Psoas muscle (tissue), 8 donors: ENCODE measurements at places on chromosomes 16 and 17.

DNA sequence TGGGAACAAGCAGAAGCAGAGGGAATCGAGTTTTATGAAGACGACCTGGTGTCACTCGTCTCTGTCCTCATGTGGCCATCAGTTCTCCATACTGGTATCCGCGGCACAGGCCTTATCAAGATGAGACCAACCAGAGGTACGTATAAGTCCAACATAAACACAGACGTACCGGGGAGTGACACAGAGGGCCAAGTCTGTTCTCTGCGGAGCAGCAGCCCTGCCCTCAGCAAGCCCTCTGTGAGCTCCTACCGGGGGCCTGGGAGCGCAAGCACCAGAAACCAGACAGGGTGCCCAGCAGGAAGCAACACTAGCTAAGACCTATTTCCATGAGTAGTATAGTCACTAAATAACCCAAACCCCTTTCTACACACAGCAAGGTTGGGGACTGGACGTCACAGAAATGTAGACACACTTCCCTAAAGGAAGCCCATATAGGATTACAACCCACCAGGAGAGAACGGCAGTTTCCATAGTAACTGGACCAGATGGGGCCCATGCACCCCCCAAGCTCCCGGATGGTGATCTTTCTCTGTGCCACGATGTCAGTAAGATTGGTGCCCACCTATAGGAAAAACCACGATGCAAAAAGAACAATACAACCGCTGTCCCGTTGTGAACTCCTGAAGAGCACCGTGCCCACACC lies 911 bp downstream of the ARL16 start:
- DNase-seq, result no peak

DNA sequence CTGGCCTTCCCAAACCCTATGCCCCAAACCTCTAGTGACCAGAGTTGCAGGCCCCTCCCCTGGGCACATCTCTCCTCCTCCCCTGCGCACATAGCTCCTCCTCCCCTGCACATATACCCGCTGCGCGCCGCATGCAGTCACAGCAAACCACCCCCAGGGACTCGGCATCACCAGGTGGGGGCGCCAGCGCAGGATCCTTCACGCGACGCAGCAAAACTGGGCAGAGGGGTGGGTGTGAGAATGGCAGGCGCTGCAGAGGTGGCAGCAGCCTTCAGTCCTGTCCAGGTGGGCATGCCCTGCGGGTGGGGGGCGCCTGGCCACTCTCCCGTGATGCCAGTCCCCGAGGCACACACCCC lies 5.6 kb downstream of the CORO6 start:
- DNase-seq, result peak; percentile 78

DNA sequence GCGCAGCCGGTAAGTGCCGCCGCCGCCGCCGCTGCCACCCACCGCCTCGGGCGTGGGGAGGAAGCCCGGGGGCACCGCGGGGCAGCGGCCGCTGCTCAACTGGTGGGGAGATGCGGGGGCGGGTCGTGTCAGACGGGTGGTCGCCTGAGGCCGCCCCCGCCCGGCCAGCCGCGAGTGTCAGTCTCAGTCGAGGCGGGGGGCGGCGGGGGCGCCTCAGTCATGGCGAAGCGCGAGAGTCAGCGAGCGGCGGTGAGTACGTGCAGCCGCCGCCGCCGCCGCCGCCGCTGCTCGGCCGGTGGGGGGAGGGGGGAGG lies 76.2 kb downstream of the CHD9 start:
- no peak for DNase-seq

DNA sequence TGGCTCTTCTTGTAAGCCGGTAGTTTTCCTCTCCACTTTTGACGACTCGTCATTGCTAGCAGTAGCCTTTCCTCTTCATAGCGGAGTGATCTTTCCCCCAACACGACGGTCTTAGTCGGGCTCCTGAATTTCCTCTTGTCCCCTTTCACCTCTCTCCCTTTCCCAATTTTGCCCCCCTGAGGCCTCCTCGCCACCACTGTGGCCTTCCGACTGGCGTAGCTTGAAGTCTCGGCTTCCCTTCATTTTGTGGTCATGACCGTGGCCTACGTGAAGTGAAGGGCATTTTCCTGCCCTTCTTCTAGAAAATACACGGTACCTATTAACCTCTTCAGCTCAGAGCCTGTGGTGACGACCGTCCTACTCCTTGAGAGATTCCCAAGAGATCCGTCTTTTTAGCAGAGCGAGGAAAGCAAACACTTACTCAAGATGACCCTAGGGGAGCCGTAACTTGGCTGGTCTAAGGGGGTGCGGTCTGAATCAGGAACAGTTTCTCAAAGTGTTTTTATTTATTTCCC lies 787 bp downstream of the PRKAR1A start:
- no peak for DNase-seq

GRCh38 chr17:10349403-10349802 lies 23.4 kb downstream of the MYH13 start:
- DNase-seq, result no peak

DNA sequence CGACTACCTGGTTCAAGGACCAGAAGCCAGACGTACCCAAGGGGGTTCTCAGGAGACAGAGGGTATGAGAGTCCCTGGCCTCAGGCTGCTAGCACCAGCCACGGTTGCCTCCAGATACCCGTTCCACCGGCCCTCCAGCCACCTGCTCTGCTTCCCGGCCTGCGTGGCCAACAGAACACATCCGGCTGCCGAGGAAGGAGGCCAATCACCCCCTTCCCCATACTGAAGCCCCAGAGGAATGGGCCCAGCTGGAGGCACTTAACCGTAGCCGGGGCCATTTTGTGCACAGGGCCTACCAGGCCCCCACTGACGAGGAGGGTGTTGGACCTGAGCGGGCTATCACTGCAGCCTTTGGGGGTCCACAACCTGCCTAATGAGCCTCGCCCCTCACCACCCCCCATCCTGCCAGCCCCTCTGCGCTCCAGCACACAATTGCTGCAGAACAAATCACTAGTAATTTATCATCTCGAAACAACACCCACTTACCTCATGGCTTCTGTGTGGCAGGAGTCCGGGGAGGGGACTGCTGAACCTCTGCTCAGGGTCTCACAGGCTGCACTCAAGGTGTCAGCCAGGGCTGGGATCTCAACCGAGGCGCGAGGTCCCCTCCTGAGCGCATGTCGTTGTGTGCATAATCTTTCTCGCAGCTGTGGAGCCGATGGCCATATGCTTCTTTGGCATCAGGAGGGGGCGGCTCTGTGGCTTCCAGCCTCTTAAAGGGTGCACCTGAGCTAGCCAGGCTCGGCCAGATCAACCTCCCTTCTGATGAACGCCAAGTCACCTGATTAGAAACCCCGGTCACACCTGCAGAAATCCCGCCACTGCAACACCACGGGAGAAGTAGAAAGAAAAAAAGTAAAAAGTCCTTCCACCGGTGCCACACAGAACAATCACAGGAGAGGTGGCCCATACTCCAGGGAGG lies 10.1 kb upstream of the KREMEN2 start:
- DNase-seq, result no peak

DNA sequence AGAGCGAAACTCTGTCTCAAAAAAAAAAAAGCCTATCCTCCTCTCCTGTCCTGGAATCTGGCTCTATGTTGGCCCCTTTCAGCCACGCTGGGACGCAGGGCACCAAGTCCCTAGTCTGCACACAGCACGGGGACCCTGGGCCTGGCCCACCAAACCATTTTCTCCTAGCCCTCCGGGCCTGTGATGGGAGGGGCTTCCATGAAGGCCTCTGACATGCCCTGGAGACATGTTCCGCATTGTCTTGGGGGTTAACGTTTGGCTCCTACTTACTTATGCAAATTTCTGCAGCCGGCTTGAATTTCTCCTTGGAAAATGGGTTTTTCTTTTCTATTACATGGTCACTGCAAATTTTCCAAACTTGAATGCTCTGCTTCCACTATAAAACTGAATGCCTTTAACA lies 12.6 kb upstream of the GPT2 start:
- no peak for DNase-seq

- no peak for DNase-seq
Observed at GRCh38 chr16:27269300-27270150, 953 bp upstream of the NSMCE1 start.
